Ovary (tissue), 10 donors: ENCODE measurements at places on chromosomes 11 and 22.

DNA sequence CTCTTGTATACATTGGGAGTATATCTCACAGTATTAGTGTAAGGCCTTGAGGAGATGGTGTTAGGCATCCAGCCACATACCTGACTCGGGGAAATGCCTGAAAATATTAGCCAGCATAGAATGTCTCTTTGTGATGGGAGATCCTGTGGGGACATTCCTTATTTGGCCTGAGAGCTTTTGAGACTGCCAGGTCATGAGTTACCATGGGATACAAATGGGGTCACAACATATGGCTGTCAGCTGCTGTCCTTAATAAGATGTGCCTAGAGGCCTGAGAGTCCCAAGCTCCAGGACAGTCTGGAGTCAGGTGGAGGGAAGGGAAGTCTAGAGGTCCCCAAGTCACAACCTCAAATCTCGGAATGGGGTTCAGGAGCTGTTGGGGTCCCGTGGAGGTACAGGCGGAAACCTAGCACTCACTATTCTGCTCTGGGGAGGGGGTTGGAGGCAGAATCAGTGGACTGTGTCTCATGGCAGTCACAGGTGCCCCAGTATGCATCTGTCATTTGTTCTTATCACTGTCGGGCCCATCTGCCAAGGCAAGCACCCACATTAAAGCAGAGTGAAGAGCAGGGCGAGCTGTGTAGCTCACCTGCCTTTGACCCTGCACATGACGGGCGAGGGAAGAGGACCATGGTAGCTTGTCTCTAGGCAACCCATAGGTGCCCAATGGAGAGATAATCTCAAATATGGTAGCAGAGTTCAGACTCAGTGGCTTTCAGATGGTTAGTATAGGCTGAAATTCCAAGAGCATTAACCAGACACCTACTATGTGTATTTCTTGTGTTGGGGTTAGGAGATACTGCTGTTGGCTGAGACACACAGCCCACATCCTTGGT is 29.9 kb downstream of the KCNQ1OT1 start:
- DNase-seq = no peak

DNA sequence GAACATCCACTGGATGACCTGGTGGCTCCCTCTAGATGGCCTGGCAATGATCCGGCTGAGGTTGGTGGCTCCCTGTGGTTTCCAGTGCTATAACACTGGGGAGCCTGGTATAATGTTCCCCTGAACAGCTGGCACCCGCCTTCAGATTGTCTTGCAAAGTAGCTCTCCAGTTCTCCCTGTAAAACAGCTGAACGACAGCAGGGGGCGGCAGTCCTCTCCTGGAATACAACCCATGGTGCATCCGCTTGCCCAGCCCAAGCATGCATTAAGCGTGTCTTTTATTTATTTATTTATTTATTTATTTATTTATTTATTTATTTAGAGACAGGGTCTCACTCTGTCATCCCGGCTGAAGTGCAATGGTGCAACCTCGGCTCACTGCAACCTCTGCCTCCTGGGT is 258.9 kb downstream of the BUD13 start:
- DNase-seq = no peak

DNA sequence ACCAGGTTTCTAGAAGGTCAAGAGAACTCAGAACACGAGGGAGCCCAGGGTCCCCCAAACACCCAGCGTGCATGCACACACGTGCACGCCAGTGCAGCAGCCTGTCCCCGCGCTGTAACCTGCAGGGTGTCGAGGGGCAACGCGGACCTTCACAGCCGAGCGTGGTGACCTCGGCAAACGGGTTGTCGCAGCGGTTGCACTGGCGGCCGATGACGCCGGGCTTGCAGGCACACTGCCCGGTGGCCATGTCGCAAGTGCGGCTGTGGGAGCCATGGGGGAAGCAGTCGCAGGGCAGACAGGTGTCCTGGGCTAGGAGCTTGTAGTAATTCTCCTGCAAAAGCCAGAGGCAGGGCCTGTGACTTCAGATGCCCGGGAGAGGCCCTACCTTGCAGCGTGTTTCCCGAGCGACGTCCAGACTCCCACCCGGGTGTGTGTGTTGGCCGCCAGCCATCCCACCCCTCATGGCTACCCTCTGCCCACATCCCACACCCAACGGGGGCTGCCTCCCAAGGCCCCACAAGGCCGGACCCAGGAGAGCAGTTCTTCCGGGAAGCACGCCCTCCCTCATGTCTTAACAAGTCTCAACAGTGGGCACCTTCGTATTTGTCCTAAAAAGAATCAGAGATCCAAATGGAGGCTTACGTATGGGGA is 56.1 kb downstream of the TRMU start:
- DNase-seq = no peak

DNA sequence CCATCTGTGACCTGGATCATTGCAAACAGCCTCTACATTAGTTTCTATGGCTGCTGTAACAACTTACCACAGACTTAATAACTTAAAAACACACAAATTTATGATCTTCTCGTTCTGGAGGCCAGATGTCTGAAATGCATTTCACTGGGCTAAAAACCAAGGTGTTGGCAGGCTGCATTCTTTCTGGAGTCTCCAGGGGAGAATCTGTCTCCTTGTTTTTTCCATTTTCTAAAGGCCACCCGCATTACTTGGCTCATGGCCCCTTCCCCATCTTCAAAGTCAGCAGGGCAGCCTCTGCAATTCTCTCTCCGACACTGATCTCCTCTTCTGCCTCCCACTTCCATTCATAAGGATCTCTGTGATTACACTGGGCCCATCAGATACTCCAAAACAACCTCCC is 11.6 kb downstream of the SCGB1A1 start:
- DNase-seq = no peak

GRCh38 chr11:8231979-8232378 is 31.7 kb downstream of the LMO1 start:
- DNase-seq = no peak

GRCh38 chr22:29780748-29781676 is 13.8 kb downstream of the UQCR10 start:
- no peak for DNase-seq

GRCh38 chr22:25146307-25146706 is 53.4 kb upstream of the CRYBB3 start:
- DNase-seq = no peak

DNA sequence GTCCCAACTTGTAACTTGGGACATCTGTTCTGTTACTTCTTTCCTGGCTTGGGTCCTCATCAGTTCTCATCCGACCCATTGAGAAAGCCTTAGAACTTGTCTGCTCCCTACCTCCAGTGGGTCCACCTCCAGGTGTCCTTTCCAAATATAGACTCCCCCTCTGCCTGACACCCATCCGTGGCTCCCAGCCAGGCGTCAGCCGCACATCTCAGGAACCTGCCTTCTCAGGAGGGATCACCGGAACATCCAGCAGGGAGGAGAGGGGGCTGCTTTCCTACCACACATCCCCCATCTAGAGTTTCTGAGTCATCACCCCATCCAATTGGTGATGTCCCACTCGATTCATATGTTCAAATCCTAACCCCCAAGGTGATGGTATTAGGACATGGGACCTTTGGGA is 36.5 kb downstream of the C11orf91 start:
- no peak for DNase-seq

DNA sequence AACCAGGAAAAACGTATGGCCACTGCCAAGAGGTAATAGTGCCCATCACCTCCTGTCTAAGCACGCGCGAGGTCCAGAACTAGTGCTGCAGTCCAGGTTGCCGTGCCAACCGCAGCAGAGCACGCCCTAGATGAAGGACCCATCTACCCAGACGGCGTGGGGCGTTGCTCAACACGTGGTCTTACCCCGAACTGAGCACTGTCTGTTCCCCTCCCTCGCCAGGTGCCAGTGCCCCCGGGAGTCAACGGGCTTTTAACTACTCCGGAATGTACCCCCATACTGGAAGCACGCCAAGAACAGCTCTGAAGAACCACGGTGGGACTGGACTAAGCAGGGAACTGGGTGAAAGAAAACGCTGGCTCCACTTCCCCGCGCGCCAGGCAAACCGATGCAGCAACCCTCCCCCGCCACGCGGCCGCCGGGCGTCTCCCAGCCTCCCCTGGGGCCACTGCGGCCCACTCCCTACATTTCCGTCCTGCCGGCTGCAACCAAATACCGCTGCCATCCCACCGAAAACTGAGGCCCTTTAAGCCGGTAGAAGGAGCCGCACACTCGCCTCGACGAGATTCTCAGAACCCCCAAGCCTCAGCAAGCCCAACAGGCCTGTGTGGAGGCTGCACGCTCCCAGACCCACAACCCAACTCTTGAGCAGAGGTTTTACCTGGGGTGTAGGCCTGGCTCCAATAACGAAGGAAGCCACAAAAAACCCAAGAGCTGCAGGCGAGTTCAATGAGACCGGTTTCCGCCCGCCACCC is at the start of gene HSPA8:
HSPA8 (minus strand) TSS at position 734 of the 755 bp plus-strand sequence. CDS start 812 bp downstream, outside the sequence.
- peak; percentile 64 for DNase-seq

GRCh38 chr11:26777372-26777808 is 55.5 kb upstream of the SLC5A12 start:
- DNase-seq = no peak

- no peak for DNase-seq
Observed at GRCh38 chr11:44804449-44805437, 78.0 kb downstream of the TSPAN18 start.

GRCh38 chr11:106457727-106458126 is 380.3 kb downstream of the AASDHPPT start:
- DNase-seq = no peak

DNA sequence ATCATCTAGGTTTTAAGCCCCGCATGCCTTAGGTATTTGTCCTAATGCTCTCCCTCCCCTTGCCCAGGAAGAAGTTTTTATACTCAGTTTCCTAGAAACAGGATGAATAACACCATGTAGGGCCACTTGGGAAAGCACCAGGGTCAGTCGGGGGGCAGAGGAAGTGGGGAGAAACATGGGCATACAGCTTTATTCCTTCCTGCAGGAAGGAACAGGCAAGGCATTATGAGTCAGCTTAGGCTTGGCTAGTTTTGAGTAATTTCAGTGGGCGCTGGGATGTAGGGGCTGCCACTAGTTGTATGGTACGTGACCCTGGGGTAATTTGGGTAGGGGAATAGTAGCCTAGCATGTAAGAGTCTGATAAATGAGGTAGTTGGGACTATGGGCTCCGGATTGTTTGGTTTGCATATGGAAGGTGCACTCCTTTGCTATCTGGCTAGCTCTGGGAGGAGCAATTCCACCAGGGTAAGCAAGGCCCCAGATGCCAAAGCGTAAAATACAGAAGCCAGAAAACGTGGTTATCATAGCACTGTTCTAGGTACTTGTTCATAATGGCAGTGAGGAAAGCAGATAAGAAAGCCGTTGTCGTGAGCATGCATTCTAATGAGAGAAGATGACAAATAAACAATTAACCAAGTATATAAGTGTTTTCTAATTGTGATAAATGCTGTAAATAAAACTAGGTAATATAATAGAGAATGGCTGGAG is 24.8 kb downstream of the ACER3 start:
- no peak for DNase-seq

GRCh38 chr11:133507185-133507584 is 25.1 kb downstream of the OPCML start:
- no peak for DNase-seq

- no peak for DNase-seq
Observed at GRCh38 chr11:117715801-117716200, 81.2 kb downstream of the DSCAML1 start.

GRCh38 chr11:83000381-83000780 is 71.3 kb downstream of the RAB30 start:
- DNase-seq = no peak

DNA sequence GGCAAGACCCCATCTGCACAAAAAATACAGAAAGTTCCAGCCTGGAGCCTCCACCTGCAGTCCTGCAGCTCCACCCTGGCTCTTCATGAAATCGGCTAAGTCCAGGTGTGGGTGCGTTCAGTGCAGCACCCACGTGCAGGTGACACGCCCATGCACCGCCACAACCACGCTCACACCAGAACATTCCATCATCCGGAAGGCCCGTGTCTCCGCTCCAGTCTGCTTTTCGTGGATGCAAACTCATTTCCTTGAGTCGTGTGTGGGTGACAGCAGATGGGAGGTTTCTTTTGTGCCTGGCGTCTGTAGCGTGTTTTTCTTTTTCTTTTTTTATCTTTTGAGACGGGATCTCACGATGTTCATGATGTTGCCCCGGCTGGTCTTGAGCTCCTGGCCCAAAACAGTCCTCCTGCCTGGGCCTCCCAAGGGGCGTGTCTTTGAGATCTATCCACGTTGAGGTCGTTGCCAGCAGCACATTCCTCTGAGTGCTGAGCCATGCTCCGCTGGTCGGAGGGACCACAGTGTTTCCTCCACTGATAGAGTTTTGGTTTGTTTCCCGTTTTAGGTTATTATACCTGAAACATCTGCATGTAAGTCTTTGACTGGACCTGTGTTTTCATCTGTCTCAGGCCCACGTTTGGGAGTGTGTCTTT is 7.2 kb downstream of the PTDSS2 start:
- no peak for DNase-seq

DNA sequence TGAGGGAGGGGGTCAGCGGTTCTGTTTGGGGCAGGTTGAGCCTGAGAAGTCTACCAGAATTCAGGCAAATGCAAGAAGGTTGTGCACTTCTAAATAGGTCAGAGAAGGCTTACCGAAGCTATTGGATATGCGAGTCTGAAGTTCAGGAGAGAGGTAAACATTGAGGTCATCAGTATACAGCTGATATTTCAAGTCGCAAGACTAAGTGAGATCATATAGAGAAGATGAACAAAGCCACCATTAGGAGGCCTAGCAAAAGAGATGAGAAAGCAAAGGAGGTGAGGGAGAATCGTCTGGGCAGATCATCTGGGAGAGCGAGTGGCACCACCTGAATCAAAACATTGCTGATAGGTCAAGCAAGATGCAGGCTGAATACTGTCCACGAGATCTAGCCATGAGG is 430.6 kb downstream of the BUD13 start:
- no peak for DNase-seq

DNA sequence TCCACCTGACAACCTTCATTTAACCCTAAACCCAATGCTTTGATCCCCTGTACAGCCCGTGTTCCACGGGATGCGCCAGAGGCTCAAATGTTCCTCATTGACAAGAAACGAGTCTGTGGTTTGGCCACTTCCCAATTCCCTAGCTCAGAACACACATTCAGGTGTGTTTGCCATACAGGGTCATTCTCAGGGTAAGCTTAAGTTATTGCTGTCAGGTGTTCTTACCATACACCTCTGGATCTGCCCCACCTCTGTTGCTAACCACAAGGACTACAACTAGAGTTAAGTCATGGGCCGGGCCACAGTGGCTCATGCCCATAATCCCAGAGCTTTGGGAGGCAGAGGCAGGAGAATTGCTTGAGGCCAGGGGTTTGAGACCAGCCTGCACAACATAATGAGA is 45.6 kb upstream of the POLD3 start:
- no peak for DNase-seq

GRCh38 chr11:8701891-8702597 is 19.5 kb downstream of the RPL27A start:
- no peak for DNase-seq

GRCh38 chr11:133966921-133967598 is 10.3 kb upstream of the IGSF9B start:
- DNase-seq = no peak

DNA sequence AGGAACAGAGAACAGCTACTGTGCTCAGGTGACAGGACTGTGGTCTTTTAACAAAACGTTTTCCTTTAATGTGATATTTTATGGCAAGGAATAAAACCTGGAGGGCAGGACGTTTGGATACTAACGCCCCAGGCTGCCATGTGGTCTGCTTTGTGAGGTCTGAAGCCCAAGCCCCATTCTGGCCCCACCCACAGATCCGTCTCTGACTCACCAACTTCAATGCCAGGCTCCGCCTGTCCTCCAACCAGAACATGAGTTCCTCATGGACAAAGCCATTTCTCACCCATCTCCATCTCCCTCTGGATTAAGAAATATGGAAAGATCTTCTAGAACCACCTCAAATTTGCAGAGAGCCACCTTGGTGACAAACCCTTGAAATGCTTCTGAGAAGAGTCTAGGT is 148.8 kb downstream of the CRYBB2 start:
- DNase-seq = no peak

- DNase-seq = no peak
Observed at GRCh38 chr11:65859812-65860277, 388 bp upstream of the MUS81 start.

- DNase-seq = no peak
Observed at GRCh38 chr11:19777039-19777376, 64.4 kb downstream of the NAV2 start.
